ENCODE measurements at places on chromosomes 7 and 10.

- DNase-seq, result no peak
Measured at GRCh38 chr10:81182296-81182695, 644.6 kb downstream of the SH2D4B start.

GRCh38 chr10:127926455-127926854 is 19.6 kb downstream of the PTPRE start:
- DNase-seq, result no peak

DNA sequence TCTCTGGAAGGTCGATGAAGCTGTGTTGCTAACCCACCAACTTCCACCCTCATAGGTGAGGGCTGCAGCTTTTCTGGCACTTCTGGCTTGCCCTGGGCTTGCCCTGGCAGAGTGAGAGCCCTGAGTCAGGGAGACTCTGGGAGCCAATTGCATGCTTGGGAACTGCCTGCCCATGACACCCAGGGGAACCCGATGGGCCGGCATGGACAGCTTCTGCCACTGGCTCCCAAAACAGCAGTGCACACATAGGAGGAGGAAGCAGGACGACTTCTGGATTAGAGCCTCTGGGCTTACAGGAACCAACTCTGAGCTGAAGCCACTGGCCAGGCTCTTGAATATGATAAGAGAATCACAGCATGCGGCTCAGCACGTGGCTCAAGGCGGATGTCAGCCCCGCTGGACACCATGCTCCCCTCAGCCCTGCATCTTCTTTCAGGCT is 135.2 kb upstream of the UNC5B start:
- no peak for DNase-seq

- DNase-seq, result peak; percentile 40
Measured at GRCh38 chr10:15585303-15585715, 134.4 kb downstream of the ITGA8 start.

DNA sequence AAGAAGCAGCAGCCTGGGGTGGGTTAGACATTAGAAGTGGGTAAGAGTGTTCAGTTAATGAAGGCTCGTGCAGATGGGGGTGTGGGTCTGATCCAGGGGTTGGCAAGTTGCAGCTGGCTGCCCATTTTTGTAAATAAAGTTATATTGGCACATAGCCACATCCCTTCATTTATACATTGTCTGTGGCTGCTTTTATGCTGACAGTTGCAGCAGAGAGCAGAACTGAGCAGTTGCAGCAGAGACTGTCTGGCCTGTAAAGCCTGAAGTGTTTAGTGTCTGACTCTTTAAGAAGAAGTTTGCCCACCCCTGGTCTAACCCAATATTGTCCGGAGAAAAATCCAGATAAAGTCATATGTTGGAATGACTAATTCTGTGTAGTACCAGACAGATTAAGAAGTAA is 38.1 kb downstream of the GLRX3 start:
- no peak for DNase-seq

DNA sequence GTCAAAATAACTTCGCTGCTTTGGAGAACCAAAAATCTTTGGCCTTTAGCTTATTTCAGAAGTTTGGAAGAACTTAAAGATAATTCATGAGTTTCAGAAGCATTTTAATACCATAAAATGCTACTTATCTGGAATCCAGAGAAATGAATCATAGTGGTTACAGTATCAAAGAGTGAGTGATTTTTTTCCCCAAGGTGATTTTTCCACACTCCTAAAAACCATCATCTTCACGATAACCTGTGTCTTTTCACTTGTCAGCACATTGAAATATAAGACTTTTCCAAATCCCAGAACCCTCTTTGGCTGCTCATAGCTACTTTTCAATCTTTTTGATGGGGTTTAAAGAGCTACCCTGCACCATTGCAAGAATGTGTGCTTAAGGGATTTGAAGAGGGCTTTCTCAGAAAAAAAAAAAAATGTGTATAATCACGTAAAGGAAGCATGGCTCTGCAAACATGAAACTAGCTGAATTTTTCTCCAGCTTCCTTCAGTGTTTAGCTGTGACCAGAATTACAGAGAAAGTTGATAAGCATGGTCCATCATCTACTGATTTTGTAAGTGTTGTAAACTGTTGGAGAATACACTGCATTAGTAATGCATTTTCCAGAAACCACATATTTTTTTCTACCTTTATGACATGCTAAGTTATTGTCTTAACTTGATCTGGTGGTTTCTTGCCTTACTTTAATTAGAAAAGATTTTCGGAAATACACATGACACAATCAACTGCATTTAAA is 134.9 kb downstream of the BICC1 start:
- DNase-seq, result no peak

DNA sequence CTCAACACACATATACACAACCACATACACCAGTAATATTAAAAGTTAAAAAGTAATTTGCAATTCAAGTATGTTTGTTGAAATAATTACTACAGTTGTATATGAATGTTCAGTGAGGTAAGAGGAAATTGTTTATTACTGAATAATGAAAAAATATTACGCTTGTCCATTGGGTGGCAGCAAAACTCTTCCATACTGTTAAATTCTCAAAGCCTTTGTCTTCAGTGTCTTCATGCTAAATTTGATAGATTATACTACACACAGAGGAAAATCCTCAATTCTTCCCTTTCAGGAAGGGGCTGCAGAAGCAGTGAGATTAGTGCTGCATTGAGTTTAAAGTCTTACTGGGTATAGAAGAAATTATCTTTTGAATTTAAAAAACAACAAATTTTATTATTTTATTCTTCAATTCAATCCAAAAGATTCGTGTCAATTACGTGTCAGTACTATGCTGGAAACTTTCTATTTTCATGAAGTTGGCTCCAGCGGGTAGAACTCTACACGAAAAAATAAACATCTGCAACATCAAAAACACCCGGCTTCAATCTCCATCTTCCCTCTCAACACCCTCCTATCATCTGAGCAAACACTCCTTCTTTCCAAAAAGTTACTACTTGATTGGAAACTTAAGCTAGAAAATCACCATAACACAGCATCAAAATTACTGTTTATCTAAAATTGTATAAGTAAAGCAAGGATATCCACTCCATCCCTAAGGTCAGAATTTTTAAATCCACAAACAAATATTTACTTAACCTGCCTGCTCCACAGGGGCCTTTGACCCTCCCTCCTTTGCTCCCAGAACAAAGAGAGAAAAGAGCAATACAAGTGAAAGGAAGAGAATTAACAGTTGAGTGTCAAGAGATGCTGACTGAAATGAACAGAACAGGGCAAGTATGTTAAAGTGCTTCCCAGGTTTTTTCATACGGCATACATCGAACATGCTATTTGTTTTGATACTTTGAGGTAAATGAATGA is 37.0 kb upstream of the TES start:
- DNase-seq, result no peak

DNA sequence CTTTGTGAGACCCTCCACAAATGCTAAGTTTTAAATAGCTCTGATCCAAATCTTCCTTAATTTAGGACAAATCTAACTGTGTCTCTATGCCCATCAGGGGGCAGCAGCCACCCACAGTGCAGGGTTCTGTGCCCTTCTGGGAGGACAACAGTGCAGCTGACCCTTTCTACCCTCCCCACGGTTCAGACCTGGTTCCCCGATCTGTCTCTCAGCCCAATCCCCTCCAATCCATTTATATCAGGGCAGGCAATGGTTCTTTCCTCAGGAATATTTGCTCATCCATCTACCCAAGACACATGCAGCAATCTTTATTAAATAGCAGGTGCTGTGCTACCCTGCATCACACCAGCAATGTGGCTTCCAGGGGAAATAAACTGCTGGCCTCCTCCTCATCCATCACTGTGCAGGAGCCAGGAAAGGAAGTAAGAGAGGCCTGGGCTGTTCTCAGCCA is 4.0 kb upstream of the RBM28 start:
- DNase-seq, result peak; percentile 47

GRCh38 chr10:54800741-54801421 is at the start of gene PCDH15:
TSS of gene PCDH15 (minus strand) at chr10:54801231. CDS start at chr10:54664262, 136,969 bp downstream.
- no peak for DNase-seq

- no peak for DNase-seq
Measured at GRCh38 chr7:150855046-150855445, 2.7 kb downstream of the AOC1 start.

Measured in activated T-cell treated with anti-CD3 and anti-CD28 coated beads for 48 hours (primary cell).